ENCODE measurements at places on chromosomes 5 and 9. TPM values are rescaled to one million over a fixed set of nuclear protein-coding genes. Genes with fewer than 3 reads are reported as not detected.
A peak's percentile ranks its signal among the peaks of the same experiment; 100 is the strongest.

GRCh38 chr9:22033012-22033630, 24.0 kb upstream of the CDKN2B start:
- H3K27ac ChIP-seq, result no peak overlapping the region
- DNase-seq, result no peak
- H3K27me3 ChIP-seq, result no peaks in the 10 kb centered on the region
- H3K4me1 ChIP-seq, result no peaks in the 10 kb centered on the region

DNA sequence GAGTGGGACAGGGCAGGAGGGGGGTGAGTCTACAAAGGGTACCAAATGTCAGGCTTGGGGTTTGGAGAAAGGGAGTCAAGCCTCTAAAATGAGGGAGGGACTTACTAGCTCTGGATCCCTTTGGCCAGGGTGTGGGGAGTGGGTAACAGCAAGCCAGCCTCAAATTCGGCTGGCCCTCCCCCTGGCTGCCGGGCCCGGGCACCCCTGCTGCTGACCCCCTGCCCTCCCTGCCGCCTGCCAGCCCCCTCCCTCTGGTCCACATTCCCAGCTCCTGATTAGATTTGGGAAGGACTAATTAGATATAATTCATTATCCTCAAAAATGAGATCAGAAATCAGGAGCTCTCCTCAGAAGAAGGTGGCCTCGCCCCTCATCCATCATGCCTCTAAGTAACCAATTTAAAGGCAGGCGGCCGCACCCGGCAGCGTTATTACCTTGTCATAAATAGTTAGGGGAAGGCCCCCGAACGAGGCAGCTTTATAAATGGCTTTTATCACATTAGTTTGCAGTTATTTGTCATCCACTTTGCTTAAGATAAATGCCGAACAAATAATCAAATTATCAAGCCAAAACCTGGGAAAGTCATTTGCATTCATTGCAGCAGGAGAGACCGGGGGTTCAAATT, 44.6 kb downstream of the LMX1B start:
- H3K4me1 ChIP-seq, result no peaks in the 10 kb centered on the region
- H3K4me3 ChIP-seq, result no peak overlapping the region
- H3K36me3 ChIP-seq, result no peaks in the 10 kb centered on the region
- peaks cover 9% of the 10 kb centered on the region for H3K27me3 ChIP-seq
- DNase-seq, result no peak

Gene DPYSL3
- not detected for total RNA-seq

DNA sequence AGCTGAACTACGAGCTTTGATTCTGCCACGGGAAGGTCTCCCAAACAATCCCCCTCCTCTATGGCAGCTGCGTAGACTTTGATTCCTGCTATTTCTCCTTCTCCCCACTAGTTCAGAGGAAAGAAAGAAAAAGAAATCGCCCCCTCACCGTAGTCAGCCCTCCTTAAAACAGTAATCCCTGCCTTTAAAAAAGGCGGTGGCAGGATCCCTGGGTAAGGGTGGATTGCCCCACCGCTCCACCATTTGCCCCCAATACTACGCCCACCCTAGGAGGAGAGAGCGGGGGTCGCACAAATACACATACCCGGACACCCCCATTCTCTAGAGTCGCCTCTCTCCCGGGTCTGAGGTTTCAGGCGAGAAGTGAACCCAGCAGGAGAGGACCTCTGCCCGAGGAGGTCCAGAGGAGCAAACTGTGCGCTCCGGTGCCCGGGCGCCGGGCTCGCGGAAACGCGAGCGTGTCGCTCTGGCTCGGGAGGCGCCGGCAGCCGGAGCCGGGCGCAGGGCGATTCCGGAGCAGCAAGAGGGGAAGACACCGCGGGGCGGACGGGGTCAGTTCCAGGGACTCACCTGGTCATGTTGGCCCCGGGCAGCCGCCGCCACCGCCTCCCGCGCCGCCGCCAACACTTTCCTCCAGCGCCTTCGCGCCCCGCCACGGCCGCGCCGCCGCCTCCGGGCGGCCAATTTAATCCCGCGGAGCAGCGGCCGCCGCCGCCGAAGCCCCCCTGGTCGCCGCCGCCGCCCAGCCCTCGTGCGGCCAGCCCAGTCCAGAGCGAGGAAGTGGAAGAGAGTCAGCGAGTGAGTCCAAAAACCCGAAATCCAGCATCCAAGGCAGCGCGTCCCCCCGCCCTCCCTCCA, 1057.7 kb upstream of the DMAC1 start:
- H3K27ac ChIP-seq, result no peak overlapping the region
- no peaks in the 10 kb centered on the region for H3K36me3 ChIP-seq
- peaks cover 20% of the 10 kb centered on the region for H3K4me1 ChIP-seq
- H3K4me3 ChIP-seq, result peak overlapping the region; percentile 69

DNA sequence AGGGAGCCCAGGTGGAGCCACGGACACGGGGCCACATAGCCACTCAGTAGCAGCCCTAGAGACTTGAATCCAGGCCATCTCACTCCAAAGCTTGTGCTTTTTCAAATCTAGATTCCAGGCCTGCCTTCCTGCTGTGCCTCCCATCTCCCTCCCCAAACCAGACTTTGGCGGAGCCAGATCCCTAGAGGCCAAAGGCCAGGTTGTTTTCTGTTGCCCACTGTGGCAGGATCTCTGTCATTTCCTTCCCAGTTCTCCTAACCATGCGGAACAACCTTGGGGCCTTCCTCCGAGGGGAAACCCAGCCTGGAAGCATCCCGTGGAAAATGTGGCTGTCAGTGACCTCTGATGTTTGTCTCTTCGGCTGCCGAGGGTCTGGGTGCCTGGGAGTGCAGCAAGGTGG, 16.4 kb upstream of the RPS14 start:
- no peaks in the 10 kb centered on the region for H3K36me3 ChIP-seq
- peaks cover 7% of the 10 kb centered on the region for H3K27me3 ChIP-seq
- DNase-seq, result no peak
- H3K4me1 ChIP-seq, result peaks cover 9% of the 10 kb centered on the region
- no peak overlapping the region for H3K27ac ChIP-seq

Gene CXCL14
- total RNA-seq, result not detected

Gene ANXA2R
- total RNA-seq, result 65.9 TPM

DNA sequence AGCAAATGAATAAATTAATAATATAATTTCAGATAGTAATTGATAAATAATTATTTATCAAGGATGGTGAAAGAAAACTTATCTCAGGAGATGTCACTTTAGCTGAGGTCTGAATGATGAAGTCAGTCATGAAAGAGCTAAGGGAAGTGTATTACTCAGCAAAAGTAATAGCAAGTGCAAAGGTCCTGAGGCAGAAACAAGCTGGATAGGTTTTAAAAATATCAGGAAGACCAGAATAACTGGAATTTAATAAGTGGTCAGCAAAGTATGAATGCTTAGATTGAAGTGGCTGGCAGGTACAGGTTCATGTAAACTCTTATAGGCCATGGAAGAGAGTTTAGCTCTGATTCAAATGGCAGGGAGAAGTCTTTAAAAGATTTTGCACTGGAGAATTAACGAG, 1.0 kb upstream of the NMUR2 start:
- peaks cover 15% of the 10 kb centered on the region for H3K27me3 ChIP-seq
- DNase-seq, result no peak
- H3K4me3 ChIP-seq, result no peak overlapping the region

Gene LHX3
- total RNA-seq, result not detected

GRCh38 chr5:168151041-168151440, 140.4 kb upstream of the WWC1 start:
- H3K4me3 ChIP-seq, result no peak overlapping the region
- DNase-seq, result no peak
- H3K4me1 ChIP-seq, result no peaks in the 10 kb centered on the region
- no peaks in the 10 kb centered on the region for H3K36me3 ChIP-seq
- no peak overlapping the region for H3K27ac ChIP-seq

Gene FOXD4L3
- 0.29 TPM for total RNA-seq

Gene WNK2
- not detected for total RNA-seq

Gene TOR4A
- 1.4 TPM for total RNA-seq

DNA sequence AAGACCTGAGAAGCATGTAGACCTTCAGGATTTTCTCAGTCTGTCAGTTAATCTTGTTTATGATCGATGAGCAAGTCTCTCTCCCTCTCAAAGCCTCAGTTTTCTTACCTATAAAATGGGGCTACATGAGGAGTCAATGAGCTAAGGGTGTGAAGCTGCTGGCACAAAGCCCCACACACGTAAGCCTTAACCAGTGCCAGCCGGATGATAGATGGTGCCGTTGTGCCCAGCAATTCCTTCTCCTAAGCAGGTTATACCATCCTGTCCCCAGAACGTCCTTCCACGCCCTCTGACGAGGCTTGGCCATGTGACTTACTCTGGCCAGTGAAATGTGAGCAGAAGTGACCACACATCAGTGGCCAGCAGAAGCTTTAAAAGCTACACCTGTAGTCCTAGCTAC, 179.0 kb downstream of the C9orf50 start:
- no peak for DNase-seq
- H3K27me3 ChIP-seq, result peaks cover 6% of the 10 kb centered on the region
- H3K36me3 ChIP-seq, result no peaks in the 10 kb centered on the region
- H3K27ac ChIP-seq, result no peak overlapping the region
- H3K4me3 ChIP-seq, result no peak overlapping the region
- H3K4me1 ChIP-seq, result peaks cover 10% of the 10 kb centered on the region

GRCh38 chr5:153660919-153661318, 170.4 kb downstream of the GRIA1 start:
- H3K27me3 ChIP-seq, result no peaks in the 10 kb centered on the region
- no peak for DNase-seq
- H3K4me3 ChIP-seq, result no peak overlapping the region
- H3K27ac ChIP-seq, result no peak overlapping the region

DNA sequence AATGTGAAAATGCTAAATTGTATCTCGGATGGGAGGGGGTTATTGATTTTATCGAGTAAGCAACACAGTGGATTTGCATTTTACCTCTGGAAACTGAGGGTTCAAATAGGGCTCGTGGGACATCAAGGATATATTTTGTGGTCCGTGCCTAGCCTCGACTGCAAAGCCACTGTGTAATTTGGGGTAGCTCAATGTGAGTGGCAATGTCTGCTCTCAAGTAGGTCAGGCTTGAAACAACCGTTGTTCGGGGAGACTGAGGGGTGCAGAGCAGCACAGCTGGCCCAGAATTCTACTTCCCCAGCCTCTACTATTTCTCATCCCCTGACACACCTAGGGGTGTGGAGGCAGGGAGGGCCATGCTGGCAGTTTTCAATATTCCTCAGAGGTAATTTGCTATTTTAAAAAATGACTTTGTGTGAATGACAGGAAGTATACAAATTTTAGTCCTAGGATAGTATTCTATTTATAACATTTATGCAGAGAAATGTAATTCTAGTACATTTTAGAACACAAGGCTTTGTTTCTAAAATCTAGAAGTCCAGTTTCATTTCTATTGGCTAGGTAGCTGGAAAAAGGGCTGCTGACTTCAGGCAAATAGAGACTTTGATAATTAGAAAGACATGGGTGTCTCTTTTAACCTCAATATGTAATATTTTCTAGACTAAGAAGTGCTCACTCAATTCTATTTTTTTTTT, 1.4 kb upstream of the DAB2 start:
- no peaks in the 10 kb centered on the region for H3K4me1 ChIP-seq
- no peak overlapping the region for H3K4me3 ChIP-seq
- H3K27me3 ChIP-seq, result peaks cover 24% of the 10 kb centered on the region
- no peaks in the 10 kb centered on the region for H3K36me3 ChIP-seq
- H3K27ac ChIP-seq, result no peak overlapping the region

- DNase-seq, result no peak
- H3K27ac ChIP-seq, result peak overlapping the region; percentile 78
- peak overlapping the region; percentile 4 for H3K4me3 ChIP-seq
- peaks cover 34% of the 10 kb centered on the region for H3K4me1 ChIP-seq
- peaks cover 51% of the 10 kb centered on the region for H3K36me3 ChIP-seq
Measured at GRCh38 chr5:100852988-100853449, 50.1 kb downstream of the ST8SIA4 start.

DNA sequence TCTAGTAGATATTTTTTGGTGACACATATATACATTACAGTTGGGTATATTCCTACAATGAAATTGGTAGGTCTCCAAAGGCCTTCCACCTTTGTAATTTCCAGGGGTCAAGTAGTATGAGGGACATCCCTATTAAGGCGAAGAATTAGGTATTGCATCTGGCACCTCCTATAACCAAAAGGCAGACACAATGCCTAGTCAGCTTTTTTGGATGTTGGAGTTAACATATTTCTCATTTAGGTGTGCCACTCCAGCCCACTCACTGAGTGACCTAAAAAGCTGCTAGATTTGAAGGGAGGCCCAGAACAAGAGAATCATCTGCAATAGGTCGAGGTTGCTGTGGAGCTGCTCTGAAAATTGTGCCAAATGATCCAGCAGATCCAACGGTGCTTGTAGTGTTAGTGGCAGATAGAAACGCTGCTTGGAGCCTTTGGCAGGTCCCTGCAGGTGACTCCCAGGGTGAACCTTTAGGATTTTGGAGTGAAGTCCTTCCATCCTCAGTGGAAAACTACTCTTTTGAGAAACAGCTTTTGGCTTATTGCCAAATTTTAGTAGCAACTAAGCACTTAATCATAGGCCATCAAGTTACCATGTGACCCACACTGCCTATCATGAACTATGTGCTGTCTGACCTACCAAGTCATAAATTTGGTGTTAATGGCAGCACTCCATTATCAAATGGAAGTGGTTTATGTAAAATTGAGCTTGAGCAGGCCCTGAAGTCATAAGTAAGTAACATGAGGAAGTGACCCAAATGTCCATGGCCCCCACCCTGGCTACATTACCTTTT, 15.7 kb upstream of the FNIP1 start:
- peaks cover 4% of the 10 kb centered on the region for H3K27me3 ChIP-seq
- no peak overlapping the region for H3K27ac ChIP-seq
- no peak for DNase-seq
- no peak overlapping the region for H3K4me3 ChIP-seq

- H3K27me3 ChIP-seq, result no peaks in the 10 kb centered on the region
- H3K4me3 ChIP-seq, result no peak overlapping the region
Measured at GRCh38 chr9:135891027-135891631, 16.2 kb downstream of the CAMSAP1 start.

DNA sequence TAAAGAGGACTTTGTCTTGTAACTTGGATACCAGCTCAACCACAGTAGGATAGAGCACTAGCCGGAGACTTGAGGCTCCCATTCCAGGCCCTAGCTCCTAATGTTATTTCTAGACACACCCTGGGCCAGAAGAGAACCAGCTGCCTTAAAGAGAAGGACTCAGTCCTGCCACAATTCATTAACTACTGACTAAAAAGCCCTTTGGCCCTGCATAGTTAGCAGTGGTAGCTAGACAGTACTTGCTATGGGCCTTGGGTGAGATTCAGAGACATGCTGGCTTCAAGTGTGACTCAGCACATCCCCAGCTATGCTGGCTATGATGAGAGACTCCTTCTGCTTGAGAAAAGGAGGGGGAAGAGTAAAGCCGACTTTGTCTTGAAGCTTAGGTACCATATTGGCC, 47.3 kb downstream of the TMEM167A start:
- no peaks in the 10 kb centered on the region for H3K27me3 ChIP-seq
- no peak overlapping the region for H3K27ac ChIP-seq
- H3K4me1 ChIP-seq, result peaks cover 9% of the 10 kb centered on the region

Gene BSPRY
- total RNA-seq, result not detected

DNA sequence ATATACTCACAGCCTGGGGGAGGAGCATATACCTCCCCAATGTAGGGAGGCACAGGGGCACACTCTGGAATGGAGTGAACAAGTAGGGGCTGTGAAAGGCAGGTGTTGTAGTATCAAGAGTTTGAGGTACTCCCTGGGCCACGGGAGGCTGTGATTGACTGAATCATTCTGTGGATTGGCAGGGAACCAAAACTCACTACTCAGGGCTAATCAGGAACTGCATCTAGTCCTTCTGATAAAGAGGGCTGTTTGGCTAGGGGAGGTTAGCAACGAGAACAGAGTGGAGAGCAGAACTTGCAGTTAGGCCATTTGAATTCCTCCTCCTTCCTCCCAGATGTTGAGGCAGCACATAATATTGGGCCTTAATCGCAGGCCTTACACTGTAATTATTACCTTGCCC, 369.2 kb upstream of the MPDZ start:
- DNase-seq, result no peak
- H3K36me3 ChIP-seq, result no peaks in the 10 kb centered on the region
- no peaks in the 10 kb centered on the region for H3K4me1 ChIP-seq
- no peaks in the 10 kb centered on the region for H3K27me3 ChIP-seq
